ENCODE measurements at places on chromosomes 16 and 17. TPM values are rescaled to one million over a fixed set of nuclear protein-coding genes. Genes with fewer than 3 reads are reported as not detected.

The BCAR1 gene
- 237 TPM for total RNA-seq

The WNT3 gene
- total RNA-seq, result 2.0 TPM

The SCNN1G gene
- total RNA-seq, result not detected

The PLEKHG4 gene
- 26.6 TPM for total RNA-seq

The SECTM1 gene
- total RNA-seq, result 0.46 TPM

The CHST6 gene
- total RNA-seq, result 0.60 TPM

The ATXN1L gene
- total RNA-seq, result 23.9 TPM

The HOXB3 gene
- 56.6 TPM for total RNA-seq

The UBE2G1 gene
- 79.6 TPM for total RNA-seq

The SLC6A4 gene
- not detected for total RNA-seq

The ZNF624 gene
- 5.7 TPM for total RNA-seq

The TIMP2 gene
- 280 TPM for total RNA-seq

The LRRC37A3 gene
- 16.1 TPM for total RNA-seq
